ENCODE measurements at places on chromosomes 6 and 20. TPM values are rescaled to one million over a fixed set of nuclear protein-coding genes. Genes with fewer than 3 reads are reported as not detected.

Gene ZBP1
- not detected for polyA plus RNA-seq

Gene GSTA3
- 0.62 TPM for polyA plus RNA-seq

Gene HSPA1B
- 119 TPM for polyA plus RNA-seq

Gene C6orf163
- polyA plus RNA-seq = 7.5 TPM

Gene RNF144B
- 15.7 TPM for polyA plus RNA-seq

Gene TPBG
- 26.4 TPM for polyA plus RNA-seq

Gene UST
- polyA plus RNA-seq = 12.9 TPM

Gene WFDC12
- not detected for polyA plus RNA-seq

Gene TRIM31
- not detected for polyA plus RNA-seq

Gene NFATC2
- 1.6 TPM for polyA plus RNA-seq

Gene LY6G6D
- not detected for polyA plus RNA-seq

Gene CABLES2
- 9.4 TPM for polyA plus RNA-seq

Gene PEDS1
- polyA plus RNA-seq = 25.3 TPM

Gene CTCFL
- 2.7 TPM for polyA plus RNA-seq

Gene RNF39
- polyA plus RNA-seq = 1.7 TPM

- DNase-seq = no peak
Measured at GRCh38 chr6:154428897-154429296, 72.3 kb upstream of the IPCEF1 start.

DNA sequence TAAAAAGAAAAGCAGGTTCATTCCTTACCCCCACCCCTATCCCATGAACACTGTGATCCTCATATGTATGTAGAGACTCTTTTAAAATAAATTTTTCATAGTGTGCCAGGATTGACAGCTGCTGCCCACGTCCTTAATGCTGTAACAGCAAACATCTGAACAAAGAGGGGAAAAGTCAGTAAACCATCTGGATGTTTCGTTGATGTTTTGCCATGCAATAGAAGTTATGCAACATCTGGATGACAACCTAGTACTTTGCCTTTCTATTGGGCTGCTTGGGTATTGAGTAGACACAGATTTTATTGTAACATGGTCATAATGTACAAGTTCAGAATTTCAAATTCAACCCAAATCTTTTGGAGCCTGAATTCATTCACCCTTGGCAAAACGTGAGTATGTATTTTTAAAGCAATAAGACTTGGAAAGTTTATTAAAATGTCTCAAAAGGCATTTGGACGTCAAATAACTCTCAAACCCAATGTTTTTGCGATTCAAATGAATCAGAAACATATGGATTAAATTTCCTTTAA is 500.3 kb downstream of the DHX35 start:
- DNase-seq = no peak

DNA sequence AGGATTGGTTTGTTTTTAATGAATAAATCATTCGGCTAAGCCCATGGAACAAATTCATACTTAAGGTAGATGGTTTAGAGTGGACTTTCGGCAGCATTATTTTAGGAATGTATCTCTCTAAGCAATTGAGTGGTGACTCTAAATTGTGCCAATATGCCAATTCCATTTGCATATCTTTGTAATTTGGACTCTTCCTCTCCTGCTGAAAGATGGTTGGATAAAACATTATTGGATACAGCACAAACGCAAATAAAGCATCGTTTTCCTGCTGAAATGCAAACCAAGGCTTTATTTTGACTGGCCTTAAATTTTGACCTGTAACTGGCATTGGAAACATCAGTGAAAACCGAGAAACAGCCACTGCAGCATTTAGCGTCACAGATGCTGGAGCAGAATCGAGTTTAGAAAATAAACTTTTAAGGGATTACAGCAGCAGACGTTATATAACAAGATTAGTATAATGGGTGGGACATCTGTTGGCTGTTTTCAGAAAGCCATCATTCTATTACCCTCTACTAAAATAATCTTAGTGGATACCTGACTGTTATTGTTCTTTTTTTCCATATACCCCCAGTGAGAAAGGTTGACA is 726.0 kb downstream of the KIF16B start:
- no peak for DNase-seq

DNA sequence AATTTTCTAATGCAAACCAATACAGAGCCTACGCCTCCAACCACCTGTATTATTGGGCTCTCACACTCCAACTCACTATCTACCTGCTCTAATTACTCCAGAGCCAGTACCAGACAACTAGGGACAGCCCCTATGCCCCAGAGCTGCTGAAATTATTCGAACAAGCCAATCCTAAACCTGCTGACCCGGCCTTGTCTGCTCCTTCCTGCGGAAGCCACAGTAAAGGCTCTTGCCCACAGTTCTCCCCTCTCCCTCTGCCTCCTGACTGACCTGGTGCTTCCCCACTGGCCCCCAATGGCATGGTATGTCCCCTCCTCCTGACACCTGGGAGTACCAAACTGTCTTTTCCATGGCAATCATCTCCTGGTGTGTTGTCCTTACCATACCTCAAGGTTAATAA is 4.1 kb upstream of the TOX2 start:
- DNase-seq = no peak

DNA sequence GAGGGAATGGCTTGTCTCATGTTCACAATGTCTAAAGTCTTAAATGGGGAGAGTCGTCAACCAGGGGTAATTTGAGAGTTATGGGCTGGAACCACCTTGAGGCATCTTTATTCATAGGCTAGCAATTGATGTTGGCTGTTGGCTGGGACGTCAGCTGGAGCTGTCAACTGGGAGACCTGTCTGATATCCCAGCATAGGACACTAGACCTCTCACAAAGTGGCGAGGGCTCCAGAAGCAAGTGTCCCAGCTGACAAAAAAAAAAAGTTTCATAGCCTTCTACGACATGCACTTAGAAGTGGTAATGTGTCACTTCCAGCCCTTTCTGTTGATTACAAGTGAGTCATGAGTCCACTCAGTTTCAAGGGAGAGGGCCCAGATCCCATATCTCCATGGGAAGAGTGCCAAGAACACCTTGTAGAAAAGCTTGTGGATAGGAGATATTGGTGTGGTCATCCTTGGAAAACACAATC is 278.0 kb downstream of the ESR1 start:
- DNase-seq = no peak

GRCh38 chr6:90425161-90425641 is 128.6 kb upstream of the BACH2 start:
- no peak for DNase-seq

GRCh38 chr6:144190593-144190992 is 40.3 kb downstream of the STX11 start:
- DNase-seq = no peak

GRCh38 chr6:143986463-143987065 is 21.5 kb downstream of the PLAGL1 start:
- no peak for DNase-seq

- DNase-seq = no peak
Measured at GRCh38 chr6:145895802-145896201, 68.4 kb downstream of the SHPRH start.

DNA sequence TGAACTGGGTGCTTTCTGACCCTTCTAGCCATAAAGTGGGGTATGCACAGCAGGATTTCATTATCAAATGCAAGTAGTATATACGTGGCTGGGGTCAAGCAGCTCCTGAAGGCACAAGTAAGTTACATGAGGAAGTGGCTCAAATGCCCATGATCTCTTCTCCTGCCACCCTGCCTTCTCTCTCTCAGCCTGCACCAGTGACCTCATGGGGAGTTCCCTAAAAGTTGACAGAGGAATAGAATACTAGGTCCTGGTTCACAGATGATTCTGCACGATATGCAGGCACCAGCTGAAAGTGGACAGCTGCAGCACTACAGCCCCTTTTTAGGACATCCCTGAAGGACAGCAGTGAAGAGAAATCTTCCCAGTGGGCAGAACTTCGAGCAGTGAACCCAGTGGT is 282.0 kb downstream of the BCKDHB start:
- DNase-seq = no peak

DNA sequence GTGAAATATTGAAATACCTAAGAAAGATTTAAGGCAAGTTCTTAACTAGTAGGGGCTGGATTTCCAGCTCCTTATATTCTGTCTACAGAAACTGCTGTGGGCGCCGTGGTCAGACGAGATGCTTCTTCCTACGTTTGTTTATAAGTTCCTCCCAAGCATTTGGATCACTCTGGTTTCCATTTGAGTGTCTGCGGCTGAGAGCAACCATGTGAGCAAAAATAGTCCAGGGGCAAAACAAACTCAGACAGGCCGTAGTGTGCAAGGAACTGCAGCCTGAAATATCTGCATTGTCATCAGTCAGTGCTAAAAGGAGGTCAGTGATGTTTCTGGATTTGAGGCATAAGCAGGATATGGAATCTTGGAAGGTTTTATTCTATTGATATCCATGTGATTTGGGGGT is 485.9 kb upstream of the JAG1 start:
- no peak for DNase-seq

GRCh38 chr20:46458866-46459750 is 52.7 kb upstream of the ELMO2 start:
- DNase-seq = peak; percentile 61

- DNase-seq = no peak
Measured at GRCh38 chr6:126091466-126091865, 105.1 kb downstream of the TRMT11 start.

DNA sequence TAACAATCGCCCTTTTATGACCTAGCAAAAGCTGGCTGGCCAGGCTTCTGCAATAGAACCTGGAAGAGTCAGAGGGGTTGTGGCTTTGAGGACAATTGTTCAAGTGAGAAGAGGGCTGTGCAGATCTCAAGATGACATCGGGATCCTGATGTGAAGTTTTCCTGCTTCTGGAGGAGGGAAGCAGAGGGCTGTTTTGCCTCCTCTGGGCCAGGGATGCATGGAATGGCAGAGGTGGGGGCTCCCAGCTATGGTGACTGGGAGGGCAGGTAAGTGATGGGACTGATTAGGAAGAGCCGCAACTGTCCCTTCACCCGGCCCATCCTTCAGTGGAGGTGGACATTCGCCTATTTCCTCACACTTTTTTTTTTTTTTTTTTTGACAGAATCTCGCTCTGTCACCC is 43.4 kb upstream of the BLCAP start:
- no peak for DNase-seq

DNA sequence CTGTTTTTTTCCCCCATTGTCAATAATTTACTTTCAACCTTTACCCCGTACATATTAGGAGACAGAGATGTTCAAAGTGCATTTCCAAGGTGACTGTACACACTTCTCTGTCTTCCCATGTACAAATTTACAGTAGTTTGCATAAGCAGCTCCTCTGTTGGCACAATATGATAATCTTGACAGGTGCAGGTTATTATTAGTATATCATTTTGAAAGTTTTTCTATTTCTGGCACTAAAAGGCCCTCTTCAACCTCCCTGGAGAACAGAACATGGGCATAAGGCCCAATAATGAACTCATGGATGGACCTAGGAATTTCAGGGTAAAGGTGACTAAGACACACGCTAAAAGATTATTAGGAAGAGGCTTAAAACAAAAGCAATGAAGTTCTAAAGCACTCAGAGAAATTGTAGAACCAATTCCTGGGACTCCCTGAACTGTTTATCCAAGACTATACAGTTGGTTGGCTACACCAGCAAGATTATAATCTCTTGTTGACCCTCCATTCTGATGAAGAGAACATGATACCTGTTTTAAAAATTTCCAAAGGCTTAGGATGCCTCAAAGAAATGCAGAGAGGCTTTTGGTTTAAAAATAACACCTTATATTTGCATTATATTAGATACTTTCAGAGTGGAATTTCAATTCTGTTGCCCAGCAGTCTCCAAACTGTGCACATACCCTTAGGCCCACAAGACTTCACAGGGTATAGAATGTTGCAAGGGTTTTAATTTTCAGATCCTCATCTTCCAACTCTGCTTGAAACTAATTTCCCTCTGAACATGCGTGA is 1.1 kb downstream of the AIG1 start:
- no peak for DNase-seq

GRCh38 chr6:4441981-4442434 is 306.6 kb upstream of the ECI2 start:
- DNase-seq = no peak

GRCh38 chr20:7856756-7857155 is 83.5 kb downstream of the HAO1 start:
- DNase-seq = no peak

GRCh38 chr6:5202941-5203340 is 57.8 kb downstream of the LYRM4 start:
- no peak for DNase-seq

GRCh38 chr20:56845546-56846086 is 216.5 kb downstream of the TFAP2C start:
- DNase-seq = no peak

GRCh38 chr20:18511571-18511970 is 3.8 kb downstream of the SEC23B start:
- no peak for DNase-seq

DNA sequence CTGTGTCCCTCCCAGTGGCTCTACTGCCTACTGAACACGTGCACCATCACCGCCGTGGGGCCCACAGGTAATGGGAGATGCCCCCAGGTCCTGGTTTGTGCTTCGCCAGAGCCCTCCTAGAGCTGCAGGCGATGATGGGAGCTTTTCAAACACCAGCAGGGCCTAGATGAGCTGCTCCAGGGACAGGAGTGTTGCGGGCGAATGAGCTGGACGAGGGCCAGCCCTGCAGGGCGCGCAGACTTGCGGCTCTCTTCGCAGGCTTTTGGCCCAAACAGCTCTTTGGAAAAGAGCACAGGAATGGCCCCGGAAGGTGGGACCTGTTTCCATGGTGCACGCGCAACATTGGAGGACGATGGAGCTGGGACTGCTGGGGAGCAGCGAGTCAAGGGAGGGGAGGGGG is 409.3 kb upstream of the SULF2 start:
- DNase-seq = no peak

- no peak for DNase-seq
Measured at GRCh38 chr6:7562769-7563168, 21.3 kb downstream of the DSP start.

- no peak for DNase-seq
Measured at GRCh38 chr20:25290646-25291431, 43.0 kb downstream of the PYGB start.

DNA sequence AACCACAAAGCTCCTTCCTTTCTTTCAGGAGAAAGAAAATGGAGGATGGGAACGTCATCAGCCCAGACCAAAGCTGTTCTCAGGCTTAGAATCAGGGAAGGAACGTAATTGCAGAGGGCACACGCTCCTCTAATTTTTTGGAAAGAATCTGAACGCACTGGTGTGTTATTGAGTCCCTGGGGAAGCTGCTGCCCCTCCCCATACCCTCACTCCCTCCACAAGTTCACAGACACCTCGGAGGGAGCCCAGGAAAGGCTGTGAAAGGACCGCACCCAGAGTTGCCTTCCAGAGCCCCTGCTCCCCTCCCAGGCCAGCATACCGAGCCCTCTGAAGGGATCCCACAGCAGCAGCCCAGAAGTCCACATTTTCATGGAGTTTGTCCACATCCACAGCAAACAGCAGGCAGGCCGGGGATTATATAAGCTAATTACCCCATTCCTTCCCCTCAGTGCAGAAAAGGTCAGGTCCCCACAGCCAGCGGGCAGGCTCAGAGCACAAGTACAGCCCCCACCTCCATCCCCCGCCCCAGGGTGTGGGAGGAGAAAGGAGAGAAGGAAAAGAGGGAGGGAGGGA is 53.7 kb downstream of the ANKRD60 start:
- no peak for DNase-seq

- DNase-seq = peak; percentile 33
Measured at GRCh38 chr20:39638731-39639130, 676.6 kb downstream of the DHX35 start.

GRCh38 chr20:13089950-13090469 is 81.2 kb downstream of the SPTLC3 start:
- DNase-seq = no peak
